NT2/D1 (cell line): ENCODE measurements at places on chromosomes 6 and 20.

- DNase-seq = no peak
Observed at GRCh38 chr6:140663772-140664171, 1289.3 kb upstream of the CITED2 start.

DNA sequence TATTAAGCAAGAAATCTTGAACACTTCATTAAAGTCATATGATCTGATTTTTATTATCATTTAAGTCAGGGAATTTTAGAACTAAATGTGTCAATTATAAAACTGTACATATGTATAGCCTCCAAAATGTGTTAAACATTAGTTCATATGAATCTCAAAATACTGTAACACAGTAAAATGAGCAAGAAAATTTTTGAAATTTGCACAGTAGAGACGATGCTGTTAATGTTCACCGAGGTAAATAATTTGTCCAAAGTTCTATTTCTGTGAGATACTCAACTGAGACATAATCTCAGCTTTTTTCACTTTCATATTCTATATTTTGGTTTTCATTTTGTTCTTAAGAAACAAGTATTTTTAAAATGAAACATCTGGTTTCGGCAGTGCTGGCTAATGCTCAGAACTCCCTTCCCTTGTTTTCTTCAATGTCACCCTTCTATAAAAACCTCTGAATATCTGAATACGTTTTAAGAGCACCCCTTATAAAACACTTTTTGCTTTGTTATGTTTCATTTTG, 353.1 kb downstream of the LAMA2 start:
- DNase-seq = no peak

GRCh38 chr6:111121789-111122350, 34.6 kb downstream of the SLC16A10 start:
- DNase-seq = no peak

GRCh38 chr6:133683308-133683580, 205.7 kb upstream of the TCF21 start:
- DNase-seq = no peak

- DNase-seq = no peak
Observed at GRCh38 chr20:44743916-44744655, 1.6 kb upstream of the KCNK15 start.
